ENCODE measurements at places on chromosomes 6 and 20.

DNA sequence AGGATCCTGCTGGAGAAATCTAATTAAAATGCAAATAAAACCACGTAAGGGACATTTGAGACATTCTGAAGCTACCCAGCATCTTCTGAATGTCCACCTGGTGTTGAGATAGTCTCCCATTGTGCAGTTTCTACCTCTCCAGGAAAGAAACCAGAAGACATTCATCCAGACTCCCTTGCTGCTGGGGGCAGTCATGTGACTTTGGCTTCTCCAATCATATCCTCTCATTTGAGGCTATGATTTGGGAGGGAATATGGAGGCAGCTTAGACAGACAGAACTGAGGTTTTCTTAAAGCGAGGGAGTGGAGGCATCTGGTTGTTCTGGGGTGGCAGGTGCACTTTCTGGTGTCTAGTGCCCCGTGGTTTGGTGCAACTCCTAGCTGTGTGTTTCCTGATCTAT, 315.2 kb upstream of the SULF2 start:
- DNase-seq: no peak

- DNase-seq: no peak
Measured at GRCh38 chr6:79895382-79896074, 51.8 kb downstream of the ELOVL4 start.

GRCh38 chr6:168035098-168035660, 37.7 kb downstream of the KIF25 start:
- DNase-seq: no peak

GRCh38 chr20:16904751-16905150, 156.6 kb downstream of the OTOR start:
- DNase-seq: no peak

DNA sequence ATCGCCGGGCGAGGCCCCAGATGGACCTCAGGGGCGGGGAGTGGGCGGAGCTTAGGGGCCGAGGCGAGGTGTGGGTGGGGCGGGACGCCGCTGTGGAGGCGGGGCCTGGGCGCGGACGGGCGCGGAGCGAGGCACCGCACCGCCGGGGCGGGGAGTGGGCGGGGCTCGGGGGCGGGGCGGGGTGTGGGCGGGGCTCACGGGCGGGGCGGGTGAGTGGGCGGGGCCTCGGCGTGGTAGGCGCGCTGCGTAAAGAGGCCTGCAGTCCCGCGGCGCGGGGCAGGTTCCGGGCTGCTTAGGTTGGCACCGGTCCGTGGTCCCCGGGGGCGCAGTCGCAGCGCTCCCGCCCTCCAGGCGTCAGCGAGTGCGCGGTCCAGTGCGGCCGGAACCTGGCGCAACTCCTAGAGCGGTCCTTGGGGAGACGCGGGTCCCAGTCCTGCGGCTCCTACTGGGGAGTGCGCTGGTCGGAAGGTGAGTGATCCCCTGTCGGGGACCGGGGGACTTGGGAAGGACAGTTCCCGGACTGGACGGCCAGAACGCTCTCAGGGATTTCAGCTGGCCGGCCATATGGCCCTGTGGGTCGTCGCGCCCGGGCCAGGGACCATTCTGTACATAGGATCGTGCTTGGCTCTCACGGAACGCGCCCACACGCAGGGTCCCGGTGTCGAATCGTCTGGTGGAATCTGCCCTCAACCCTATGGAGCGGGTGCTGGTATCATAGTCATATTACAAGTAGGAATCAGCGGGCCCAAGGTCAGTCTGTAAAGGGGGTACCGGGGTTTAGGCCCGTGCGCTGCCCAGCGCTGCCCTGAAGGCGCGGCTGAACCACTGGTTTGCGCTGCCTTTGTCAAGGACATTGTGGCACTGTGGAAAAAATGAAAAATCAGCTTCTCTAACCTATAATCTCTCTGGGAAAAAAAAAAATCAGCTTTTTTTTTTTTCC, at the start of gene NQO2:
Gene NQO2 (plus strand): TSS at position 277 of the 940 bp plus-strand sequence. CDS start 6,659 bp downstream, outside the sequence.
- peak; percentile 91 for DNase-seq

GRCh38 chr6:13965582-13966127, 40.9 kb downstream of the RNF182 start:
- DNase-seq: no peak

DNA sequence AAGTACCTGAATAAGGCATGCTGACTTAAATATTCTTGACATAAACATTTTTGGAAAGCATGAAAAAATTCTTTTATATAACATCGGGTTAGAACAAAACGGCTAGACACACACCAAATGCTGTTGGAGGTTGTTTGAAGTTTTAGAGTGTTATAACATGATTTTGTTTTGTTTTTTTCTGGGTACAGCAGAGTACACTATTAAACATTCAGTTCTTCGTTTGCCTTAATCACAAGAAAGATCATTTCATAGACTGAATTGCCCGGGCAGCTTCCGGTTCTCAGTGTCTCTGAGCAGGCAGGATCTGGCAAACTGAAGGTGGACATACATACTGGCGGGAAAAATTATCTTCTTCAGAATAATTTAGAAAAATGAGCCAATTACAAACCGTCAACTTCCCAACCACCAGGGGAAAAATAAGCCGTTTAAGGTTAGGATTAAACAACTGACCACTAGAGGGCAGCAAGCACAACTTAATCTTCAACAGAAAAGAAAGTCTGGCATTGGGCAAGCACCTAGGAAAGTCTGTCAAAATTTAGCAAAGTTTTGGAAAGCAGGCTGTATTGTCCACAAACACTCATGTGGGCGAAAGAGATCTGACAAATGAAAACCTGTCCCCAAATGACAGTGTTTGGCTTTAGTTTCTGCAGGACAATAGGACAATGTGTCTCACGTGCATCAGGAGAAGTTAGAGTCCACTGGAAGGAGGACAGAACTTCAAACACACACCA, 15.0 kb downstream of the ZNF217 start:
- no peak for DNase-seq

DNA sequence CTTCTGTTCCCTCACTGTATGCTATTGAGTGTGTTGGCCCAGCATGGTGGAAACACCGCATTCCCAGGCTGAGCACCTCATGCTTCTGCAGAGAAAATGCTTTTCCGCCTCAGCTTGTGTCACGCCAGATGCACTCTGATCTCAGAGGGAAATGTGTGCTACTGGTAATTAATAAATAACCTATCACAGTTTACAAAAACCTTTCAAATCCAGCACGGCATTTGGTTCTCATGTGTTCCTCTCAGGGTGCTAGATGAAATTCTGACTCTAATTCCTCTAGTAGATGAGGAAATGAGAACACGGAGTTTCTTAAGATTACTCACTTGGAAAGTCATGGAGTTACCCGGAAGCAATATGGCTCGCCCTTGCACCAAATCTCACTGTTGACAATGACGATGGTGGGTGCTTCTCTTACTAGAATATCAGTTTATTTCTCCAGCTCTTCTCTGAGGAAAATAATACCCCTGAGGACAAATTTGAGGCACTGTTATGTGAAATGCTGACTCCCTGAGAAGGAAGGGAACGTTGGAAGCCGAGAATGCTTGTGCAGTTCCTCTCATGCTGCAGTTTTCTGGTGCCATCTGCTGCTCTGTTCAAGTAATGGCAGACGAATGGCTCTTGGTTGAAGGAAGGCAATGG, 116.6 kb downstream of the RNF144B start:
- DNase-seq: no peak
